ENCODE measurements at places on chromosomes 12 and 14.

DNA sequence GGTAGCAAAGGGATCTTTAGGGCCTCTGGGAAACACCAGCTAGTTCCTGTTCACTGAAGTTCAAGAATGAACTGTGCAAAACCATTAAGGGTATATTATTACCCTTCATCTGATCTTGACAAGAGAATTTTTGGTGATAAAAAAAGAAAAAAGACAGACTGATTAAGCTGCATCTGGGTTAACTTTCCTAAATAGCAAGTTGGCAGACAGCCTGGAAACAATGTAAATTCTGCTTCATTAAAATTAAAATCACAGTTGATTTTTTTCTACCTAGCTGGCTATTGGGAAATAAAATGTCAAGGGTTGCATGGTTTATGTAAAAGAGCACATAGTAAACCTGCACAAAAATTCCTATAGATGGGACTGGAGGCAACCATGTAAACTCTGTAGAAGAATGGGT lies 126.6 kb upstream of the PRKD1 start:
- DNase-seq, result no peak

DNA sequence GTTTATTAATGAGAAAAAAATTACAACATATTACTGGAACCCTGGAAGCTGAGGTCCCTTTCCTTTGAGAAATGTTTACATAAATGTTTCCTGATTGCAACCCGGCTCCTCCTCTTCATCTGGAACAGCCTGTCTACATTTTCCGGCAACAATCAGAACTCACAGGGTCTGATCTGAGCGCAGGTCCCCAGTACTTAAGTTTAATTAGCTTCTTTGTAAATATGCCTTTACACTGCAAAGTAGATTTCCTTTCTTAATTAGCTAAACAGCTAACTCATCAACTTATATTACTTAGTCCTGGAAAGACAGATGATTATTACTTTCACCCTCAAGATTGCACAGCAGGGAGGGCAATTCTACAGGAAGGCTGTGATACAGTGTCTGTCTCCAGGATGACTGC lies 213.0 kb downstream of the MON2 start:
- DNase-seq, result no peak

- DNase-seq, result no peak
These were observed 14.7 kb downstream of the TUBA1A start for GRCh38 chr12:49174218-49174617.

DNA sequence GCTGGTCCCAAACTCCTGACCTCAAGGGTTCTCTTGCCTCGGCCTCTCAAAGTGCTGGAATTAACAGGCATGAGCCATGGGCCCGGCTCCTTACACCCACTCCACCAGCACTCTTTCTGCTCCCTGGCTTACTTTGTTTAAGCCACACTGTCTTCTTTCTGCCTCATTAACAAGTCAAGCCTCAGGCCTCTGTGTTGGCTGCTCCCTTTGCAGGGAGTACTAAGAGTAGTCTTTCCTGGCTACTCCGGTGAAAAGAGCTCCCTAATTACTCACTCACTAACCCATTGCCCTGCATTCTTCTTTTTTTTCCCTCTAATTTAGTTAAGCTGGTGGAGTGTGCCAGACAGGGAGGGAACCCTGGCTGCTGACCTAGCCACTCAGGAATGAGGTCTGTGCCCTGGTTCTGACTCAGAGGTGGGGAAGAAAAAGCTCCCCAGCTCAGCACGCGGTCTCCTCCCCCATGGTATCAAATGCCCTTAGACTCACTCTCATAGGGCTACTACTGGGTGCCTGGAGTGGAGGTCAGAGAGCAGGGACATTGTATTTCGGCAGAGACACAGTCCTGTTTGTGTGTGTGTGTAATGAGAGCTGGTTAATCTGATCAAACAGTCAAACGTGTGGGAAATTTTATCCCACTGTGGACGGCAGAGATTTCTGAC lies 19.8 kb downstream of the GALNT6 start:
- peak; percentile 100 for DNase-seq

DNA sequence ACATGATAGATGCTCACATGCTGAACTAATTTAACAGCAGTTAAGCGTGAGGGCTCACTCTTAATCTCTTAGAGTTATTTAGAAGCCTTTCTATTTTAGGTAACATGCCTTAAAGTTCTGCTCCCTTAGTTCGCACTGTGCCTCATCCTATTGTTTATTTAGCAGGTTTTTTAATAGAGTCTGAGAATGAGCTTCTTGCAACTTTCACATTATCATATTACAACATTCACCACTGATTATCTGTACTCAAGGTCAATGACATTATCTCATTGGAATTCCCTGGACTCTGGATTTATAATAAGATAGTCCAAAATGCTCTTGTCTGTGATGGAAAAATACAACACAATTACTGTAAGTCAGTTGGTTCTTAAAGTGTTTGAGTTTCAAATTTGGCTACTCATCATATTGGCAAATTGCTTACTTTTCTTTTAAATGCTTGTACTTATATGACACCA lies 183.6 kb upstream of the SLC38A2 start:
- peak; percentile 90 for DNase-seq

DNA sequence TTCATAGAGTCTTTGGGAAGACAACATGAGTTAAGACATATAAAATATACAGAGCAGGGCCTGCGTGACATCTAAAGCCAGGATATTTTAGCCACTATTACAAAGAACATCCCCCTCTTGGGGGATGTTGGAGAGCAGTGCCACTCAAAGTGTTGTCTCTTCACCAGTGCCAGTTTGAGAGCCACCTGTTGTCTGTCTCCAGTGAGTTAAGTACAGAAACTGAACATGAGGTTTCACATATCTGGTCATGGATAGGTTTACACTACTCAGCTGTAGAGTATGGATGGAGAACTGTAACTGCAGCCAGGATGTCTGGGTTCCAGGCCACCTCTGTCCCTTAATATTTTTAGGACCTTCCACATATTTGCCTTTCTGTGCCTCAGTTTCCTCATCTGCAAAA lies 39.1 kb downstream of the RNFT2 start:
- DNase-seq, result no peak
